Stimulated activated CD8-positive, alpha-beta memory T cell treated with anti-CD3 and anti-CD28 coated beads, Interleukin-7, amount 100 ng/mL, for 4 hours (primary cell): ENCODE measurements at places on chromosomes 16 and 17.

- DNase-seq: no peak
Observed at GRCh38 chr17:17507465-17508011, 11.3 kb upstream of the RASD1 start.

- DNase-seq: no peak
Observed at GRCh38 chr17:50853015-50853615, 13.0 kb downstream of the TOB1 start.

GRCh38 chr16:75063549-75064088, 53.0 kb downstream of the LDHD start:
- no peak for DNase-seq

GRCh38 chr17:81924557-81925532, 2.7 kb downstream of the MAFG start:
- no peak for DNase-seq

DNA sequence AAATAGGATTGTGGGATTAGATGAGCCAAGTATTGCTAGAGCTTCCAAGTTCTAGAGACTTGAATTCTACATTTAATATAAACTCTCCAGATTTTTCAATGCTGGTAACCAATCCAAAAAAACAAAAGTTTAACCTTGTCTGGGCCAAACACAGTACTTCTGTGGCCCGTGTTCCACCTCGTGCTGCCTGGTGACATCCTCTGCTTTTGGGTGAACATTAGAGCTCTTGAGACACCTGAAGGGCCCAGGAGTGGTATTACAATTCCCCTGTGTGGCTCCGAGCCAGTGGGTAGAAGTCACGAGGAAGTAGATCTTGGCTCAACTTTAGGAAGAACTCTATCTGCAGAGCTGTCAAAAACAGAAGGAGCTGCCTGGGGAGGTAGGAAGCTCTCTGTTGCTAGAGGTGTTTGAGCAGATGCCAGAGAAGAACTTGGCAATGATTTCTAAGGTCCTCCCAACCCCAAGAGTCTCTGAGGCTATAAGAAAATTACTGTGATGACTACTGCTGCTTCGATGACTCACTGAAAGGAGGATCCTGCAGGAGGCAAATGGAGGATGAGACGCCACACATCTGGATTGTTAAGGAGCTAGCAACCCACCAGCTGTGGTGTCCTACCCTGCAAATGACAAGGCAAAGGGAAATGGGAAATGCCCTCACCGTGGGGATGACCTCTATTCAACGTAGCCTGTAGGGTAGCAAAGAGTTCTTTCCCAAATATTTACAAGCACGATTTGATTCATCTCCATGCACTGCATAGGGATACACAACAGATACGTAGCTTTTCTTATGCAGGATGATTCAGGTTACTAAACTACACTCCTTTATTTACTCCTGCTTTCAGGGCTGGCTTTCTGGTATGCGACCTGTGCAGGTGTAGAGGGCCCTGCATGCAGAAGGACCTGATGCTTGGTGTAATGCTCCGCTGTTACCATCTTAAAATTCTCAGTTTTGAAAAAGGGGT, 45.8 kb upstream of the GAS7 start:
- no peak for DNase-seq

- DNase-seq: no peak
Observed at GRCh38 chr16:21263640-21264570, 14.2 kb downstream of the CRYM start.

- DNase-seq: no peak
Observed at GRCh38 chr17:69523244-69523861, 108.9 kb downstream of the MAP2K6 start.
